NCI-H510A treated with DMSO at 0.1 percent for 48 hours (cell line): ENCODE measurements at places on chromosomes 3 and 15.

DNA sequence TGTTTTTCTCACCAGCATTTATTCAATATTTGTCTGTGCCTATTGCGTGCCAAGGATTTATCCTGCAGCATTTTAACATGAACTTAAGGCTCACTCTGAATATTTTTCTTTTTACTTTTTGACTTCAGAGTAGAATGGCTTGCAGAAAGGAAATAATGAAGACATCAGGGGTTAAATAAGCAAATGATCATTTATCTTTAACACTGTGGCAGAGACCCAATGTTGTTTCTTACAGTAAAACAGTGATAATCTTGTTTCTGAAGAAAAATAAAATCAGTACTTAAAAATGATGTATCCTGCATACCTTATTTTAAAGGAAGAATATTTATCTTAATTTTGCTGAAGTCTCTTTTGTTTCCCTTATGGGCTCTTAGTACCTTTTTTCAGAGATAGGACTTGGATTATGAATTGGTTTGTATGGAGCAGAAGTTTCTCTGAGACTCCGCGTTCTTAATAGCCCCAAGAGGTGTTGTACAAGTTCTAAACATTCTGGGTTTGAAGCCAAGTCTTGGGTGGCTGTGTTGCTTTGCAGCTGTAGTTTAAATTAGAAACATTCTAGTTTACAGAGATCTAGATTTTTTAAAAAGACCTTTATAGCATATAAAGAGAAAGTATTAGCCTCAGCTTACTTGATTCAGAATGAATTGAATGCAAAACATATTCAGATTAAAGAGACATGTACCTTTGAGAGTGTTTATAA, 40.5 kb downstream of the COL6A6 start:
- DNase-seq, result no peak

DNA sequence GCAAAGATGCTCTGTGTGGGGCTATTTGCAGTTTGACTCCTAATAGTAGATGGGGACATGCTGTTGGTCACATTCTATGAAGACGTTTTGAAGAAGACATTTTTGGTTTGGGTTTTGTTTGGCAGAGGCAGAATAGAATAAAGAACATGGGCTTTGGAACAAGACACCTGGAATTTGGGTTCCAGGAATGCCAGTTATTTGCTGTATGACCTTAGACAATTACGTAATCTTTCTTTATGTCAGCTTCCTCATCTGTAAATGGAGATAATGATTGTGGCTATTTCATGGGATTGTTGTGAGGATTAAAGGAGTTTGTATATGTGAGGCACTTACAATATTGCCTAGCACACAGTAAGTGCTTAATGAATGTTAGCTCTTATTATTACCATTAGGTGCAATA, 91.6 kb downstream of the MESD start:
- no peak for DNase-seq

DNA sequence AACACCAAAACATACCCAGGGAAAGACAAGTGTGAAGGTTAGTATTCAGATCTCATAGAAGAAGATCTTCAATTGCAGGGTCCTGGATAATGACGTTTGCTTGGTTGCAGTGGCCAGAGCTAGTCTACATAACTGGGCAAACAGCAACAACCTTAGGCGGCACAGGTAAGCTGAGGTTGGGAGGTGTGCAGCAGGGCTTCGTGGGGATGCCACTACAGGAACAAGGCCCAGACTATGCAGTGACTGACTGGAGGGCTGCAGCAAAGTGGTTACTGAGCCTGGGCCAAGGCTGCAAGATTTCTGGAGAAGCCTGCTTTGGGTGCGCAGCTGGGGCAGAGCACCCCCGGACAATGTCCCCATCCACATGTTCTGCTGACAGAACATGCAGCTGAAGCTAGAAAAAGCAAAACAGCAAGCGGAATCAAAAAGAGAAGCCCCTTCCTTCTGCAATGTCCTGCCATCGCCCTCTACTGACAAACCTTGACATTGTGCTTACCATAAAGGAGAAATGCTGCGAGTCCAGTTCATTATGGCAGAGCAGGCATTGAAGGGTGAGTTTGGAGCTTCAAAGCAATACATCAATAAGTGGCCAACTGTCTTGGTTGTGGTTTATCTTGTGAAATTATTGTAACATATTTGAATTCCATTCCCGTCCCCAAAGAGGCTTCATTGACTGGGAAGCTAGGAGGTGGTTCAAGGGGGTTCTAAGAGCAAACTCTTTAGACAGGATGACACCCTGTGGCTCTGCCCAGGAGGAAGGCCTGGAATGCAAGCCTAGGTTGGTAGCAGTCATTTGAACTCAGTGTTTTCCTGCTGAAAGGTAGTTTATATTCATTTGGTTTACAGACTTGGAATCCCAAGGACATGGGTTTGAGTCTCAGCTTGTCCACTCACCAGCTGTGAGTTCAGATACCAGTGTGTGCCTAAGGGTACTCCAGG, 217.0 kb downstream of the PDCD6IP start:
- DNase-seq, result no peak

GRCh38 chr3:4736284-4736861, 242.9 kb upstream of the BHLHE40 start:
- no peak for DNase-seq

GRCh38 chr3:112688085-112688769, 47.3 kb upstream of the CCDC80 start:
- DNase-seq, result no peak

DNA sequence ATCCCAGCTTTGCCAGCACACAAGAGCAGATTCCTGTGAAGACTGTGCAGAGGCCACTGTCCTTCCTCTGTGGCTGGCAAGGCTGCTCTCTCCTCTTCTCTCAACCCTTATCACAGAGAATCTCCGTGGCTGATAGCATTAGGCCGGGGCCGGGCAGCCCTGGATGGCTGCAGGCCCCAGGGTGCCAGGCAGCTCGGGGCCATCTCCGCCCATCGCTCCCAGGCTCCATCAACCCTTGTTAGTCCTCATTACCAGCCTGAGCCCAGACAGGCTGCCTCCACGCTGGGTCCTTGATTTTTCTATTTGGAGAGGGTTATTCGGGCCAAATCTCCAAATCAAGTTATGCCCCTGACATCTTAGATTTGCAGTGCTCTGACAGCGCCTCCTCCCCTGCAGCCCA, 39.1 kb downstream of the MRPL46 start:
- no peak for DNase-seq

DNA sequence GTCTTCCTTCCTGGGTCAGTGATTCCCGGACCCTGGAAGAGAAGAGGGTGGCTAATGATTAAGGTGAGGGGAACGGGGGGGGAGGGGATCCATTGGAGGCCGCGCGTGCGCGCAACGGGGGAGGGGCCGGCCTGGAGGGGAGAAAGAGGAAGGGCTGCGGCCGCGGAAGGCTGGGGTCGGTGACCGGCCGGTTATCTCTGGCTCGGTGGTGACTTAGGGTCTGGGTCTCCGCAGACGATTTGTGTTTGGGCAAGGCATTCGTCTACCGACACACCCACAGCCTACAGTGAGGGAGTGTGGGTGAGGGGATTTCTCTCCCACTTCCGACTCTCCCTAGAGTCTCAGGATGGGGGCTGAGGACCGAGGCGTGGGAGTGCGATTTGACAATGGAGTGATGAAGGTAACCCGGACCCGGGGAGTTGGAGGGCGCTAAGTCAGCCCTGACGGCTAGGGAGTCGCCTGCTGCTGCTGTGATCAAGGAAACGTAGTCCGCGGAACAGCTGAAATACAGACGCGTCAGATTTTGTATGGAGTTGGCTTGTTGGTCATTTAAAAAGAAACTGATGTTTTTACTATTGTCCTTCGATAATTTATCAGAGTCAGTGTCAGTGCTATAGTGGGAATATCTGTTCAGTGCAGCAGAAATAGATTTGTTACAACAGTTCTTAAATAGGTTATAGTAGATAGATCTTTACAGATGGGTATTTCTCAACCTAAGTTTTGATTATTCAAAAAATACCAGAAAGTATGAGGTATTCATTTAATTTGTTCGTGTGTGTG, 733 bp downstream of the RNF111 start:
- peak; percentile 44 for DNase-seq

DNA sequence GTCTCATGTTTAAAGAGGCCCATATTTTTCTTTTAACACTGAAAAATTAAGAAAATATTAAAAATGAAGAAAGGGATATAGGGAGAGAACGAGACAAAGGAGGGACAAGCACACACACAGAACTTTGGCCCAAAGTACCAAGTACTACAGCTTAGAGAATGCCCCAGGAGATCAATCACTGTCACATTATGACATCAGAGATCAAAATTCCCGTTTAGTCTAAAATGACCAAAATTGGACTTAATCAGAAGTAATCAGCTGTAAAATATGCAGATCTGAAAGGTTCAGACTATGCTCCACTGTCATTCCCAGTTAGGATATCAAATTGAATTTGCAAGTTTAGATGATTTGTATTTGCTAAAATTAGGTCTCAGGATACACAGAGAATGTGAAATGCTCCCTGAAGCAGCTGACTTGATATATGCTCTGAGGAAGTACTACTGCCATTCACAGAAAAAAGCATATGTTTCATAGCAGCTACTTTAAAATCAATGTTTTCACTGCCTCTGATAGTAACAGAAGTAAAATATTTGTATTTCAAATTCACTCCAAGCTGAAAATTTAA, 123.0 kb downstream of the PEAK1 start:
- no peak for DNase-seq

- peak; percentile 68 for DNase-seq
Measured at GRCh38 chr3:136075218-136075808, 109.8 kb downstream of the PPP2R3A start.

GRCh38 chr15:73915082-73915481, 11.2 kb upstream of the LOXL1 start:
- no peak for DNase-seq

- DNase-seq, result no peak
Measured at GRCh38 chr3:112498914-112499711, at the start of gene BTLA. BTLA (minus strand) TSS chr3:112499472; CDS start chr3:112499358, 114 bp downstream.

GRCh38 chr3:11553436-11554235, 90.1 kb downstream of the VGLL4 start:
- no peak for DNase-seq

DNA sequence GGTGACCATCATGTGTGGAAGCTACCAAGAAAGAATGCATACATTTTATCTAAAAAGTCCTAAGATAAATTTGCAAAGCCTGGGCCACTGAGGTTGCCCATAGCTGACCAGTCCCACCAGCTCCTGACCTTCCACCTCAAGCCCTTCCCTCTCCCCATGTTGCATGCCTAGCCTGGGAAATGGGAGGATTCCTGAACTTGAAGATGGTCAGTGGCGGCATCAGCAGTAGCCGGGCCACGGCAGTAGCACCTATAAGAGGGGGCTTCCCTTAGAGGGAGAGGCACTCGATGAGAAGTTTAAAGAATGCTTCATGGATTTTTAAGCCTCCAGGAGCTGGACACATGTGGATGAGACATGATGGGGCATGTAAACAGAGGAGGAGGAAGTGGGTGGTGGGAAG, 172.1 kb downstream of the KLF13 start:
- DNase-seq, result no peak

DNA sequence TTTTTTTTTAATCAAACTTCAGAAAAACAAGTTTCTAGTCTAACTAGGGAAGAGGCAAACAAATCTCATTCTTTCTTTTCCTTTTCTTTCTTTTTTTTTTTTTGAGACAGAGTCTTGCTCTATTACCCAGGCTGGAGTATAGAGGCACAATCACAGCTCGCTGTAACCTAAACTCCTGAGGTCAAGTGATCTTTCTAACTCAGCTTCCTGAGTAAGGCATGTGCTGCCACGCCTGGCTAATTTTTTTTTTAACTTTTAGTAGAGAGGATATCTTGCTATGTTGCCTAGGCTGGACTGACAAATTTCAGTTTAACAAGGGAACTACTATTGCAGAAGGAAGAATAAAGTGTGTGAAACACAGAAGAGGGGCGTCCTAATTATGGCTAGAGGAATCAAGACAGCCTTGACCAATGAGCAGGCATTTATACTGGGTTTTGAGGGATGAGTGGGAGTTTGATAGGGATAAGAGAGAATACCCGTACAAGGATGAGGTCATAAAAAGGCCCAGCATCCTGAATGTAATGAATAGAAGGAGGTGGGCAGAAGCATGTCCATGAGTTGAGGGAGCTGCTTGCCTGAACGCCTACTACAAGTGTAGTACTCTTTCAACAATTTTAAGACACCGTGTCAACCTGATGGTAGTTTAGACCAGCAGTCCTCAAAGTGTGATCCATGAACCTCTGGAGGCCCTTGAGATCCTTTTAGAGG, 6.7 kb upstream of the ZFAND6 start:
- no peak for DNase-seq

DNA sequence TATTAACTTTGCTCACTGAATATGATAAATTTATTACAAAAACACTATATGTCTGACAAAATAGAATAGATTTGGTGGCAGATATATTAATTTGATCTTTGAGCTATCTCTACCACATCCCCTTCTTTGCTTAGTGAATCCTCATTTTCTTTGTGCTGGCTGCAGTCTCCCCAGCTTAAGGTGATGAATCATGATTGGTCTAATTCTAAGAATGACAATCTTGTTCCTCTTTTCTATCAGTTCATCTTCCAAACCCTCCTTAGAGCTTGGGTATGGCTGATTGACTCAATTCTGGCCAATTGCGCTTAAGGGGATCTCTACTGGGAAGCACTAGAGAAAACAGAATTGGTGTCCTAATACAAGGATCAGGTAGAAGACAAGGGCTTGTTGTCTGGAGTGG, 309.6 kb upstream of the GOLIM4 start:
- no peak for DNase-seq

DNA sequence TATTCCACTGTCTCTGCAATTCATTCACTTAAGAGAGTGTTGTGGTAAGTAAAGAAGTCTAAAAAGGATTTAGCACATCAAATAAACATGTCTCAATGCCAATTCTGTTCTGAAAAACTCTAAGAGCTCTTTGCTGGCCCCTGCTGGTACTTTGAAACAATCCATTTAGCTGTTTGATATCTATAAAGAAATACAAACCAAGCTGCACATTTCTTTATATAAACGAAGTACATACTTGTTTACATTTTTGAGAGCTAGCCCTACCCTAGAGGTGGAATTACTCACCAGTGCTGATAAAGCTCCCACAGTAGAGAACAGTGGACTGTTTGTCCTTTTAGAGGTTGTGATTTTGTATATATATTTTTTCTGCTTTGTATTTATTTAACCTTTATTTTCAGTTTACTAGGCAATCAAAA, 75.5 kb downstream of the NEDD4 start:
- peak; percentile 42 for DNase-seq

DNA sequence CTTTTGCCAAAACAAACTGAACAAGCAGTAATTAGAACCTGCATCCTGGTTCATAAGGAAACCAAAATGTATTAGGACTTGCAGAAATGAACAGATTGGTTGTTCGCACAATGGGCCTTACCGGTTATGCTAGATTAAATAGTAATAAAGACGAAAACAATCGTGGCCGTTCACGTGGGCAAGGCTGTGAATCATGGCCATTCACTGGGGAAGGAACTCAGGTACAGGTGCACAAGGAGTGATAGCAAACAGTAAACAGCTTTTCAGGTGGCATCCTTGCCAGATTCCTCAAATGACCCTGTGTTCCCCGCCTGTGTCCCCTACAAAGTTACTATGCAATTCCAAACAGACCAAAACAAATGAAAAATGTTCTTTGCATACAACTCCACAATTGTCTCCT, 8.2 kb downstream of the LRIG1 start:
- peak; percentile 20 for DNase-seq
